ENCODE measurements at places on chromosomes 13 and 19. TPM values are rescaled to one million over a fixed set of nuclear protein-coding genes. Genes with fewer than 3 reads are reported as not detected.
A peak's percentile ranks its signal among the peaks of the same experiment; 100 is the strongest.

GRCh38 chr13:20160306-20161274 lies at the start of gene GJA3:
Gene GJA3, minus strand, starts transcription at chr13:20161052. Its CDS starts 17,764 bp downstream, at chr13:20143288.
- DNase-seq = no peak

- no peak for DNase-seq
Measured at GRCh38 chr19:55674459-55674840, 576 bp upstream of the EPN1 start.

The ZNF154 gene
- polyA plus RNA-seq = 42.4 TPM

DNA sequence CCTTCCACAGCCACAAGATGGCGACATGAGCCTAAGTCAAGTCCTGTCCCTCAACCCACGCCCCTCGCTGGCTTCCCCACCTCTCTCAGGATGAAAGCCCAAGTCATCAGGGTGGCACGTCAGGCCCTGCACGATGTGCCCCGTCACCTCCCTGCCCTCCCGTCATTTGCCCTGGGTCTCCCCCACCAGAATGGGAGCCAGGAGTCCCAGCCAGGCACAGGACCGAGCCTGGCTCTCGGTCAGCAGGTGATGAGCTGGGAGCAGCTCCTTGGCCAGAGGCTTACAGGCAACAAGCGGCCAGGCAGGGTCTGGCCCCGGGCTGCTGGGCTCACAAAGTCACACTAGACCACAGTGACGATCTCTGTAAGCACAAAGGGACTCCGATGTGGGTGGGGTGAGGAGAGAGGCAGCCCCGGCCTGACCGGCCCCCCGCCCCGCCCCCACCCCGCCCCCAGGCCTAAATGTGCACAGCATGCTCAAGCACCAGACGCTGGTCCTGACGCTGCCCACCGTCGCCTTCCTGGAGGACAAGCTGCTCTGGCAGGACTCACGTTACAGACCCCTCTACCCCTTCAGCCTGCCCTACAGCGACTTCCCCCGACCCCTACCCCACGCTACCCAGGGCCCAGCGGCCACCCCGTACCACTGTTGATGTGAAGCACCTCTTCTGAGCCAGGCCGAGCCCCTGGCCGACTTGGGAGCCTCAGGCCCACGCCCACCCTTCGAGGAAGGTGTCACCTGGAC lies 7.3 kb downstream of the MRPL4 start:
- DNase-seq = peak; percentile 87

The MAN2B1 gene
- 35.1 TPM for polyA plus RNA-seq

DNA sequence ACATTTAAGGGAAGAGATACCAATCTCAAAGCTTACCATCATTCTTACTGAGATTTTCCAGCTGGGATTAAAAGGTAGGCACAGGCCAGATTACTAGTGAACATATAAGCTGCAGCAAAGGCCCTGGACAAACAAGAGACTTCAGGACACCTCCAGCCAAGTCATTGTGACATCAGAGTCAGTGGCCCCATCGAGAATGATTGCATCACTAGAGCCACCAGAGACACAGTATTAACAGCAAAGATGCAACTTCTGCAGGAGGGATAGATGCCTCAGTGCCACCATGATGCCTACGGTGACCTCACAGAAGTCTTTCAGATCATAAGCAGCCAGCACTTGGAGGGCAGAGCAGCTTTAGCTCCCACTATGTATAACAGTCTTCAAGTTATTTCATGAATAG lies 8.6 kb downstream of the RUBCNL start:
- DNase-seq = no peak

GRCh38 chr19:40633207-40633606 lies 32.0 kb downstream of the LTBP4 start:
- DNase-seq = no peak

DNA sequence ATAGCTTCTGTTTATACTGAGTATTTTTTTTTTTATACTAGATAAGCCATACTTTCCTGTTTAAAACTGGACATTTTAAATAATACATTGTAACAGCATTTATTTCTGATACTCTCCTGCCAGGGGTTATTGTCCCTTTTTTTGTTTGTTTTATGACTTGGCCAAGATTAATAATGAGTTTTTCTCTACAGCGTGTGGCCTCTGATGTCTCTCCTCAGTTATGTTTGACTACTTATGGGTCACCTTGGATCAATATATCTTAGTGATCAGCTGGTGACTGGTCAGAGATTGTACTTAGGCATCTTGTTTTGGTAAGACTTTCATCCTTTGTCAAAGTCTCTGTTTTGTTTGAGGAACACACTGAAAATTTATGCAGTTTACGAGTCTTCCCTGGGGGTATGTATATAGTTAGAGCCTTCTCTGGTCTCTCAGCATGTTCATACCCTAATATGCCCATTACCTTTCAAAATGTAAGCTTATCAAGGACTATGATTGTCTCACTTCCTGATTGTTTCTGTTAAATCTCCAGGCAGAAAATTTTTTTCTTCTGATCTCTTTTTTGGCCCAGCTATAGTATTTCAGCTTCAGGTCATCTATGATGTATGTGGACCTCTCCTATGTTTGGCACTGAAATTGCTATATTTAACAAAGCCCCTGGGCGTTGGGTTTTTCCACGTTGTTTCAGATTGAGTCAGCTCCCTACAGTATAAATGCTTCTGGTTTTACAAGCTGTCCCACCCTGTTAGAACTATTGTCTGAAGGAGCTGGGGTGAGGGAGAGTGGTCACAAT lies 87.9 kb downstream of the URI1 start:
- no peak for DNase-seq

The ZNF426 gene
- 27.2 TPM for polyA plus RNA-seq

The USHBP1 gene
- 5.4 TPM for polyA plus RNA-seq

DNA sequence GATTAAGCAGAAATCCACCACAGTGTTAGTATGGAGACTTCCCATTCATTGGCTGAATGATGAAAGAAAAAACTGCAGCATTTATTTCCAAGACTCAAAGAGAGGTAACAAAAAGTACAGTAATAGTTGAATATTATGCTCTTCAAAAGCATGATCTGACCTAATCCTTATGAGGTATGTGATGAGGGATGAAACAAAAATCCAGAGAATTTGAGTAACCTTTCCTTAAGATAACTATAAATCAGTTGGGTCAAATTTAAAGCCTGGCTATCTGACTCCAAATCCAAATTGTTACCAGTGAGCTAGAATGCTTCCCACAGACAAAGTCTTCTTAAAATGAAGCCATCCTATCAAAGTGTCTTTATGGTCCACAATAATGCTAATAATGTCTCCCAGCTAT lies 38.1 kb downstream of the NUFIP1 start:
- DNase-seq = no peak

The ATP8B3 gene
- polyA plus RNA-seq = 0.85 TPM

DNA sequence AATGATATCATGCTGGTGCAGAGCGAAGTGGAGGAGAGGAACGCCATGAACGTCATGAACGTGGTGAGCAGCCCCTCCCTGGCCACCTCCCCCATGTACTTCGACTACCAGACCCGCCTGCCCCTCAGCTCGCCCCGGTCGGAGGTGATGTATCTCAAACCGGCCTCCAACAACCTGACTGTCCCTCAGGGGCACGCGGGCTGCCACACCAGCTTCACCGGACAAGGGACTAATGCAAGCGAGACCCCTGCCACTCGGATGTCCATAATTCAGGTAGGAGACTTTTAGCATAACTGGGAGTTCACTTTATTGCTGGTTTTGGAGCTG lies 3.3 kb downstream of the PCDH17 start:
- DNase-seq = no peak

The CGB8 gene
- not detected for polyA plus RNA-seq

DNA sequence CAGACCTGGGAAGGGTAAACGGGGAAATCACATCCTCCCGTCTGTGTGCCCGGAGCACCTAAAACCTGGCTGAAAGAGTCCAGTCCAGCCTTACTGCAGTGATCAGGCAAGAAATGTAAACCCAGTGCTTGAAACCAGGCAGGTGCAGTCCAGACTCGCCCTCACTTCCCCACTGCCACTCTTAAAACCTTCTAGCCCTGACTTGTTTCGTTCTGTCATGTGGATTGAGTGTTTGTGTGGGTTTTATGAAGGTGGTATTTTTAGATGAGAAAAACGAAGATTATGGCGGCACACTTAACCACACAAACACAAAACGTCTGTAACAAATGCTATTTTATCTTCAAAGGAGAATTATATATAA lies 839 bp upstream of the CKAP2 start:
- DNase-seq = peak; percentile 36

- no peak for DNase-seq
Measured at GRCh38 chr19:15218501-15218900, 13.7 kb downstream of the EPHX3 start.

GRCh38 chr13:73040484-73040883 lies 18.3 kb upstream of the KLF5 start:
- no peak for DNase-seq

The C19orf81 gene
- polyA plus RNA-seq = 1.00 TPM

DNA sequence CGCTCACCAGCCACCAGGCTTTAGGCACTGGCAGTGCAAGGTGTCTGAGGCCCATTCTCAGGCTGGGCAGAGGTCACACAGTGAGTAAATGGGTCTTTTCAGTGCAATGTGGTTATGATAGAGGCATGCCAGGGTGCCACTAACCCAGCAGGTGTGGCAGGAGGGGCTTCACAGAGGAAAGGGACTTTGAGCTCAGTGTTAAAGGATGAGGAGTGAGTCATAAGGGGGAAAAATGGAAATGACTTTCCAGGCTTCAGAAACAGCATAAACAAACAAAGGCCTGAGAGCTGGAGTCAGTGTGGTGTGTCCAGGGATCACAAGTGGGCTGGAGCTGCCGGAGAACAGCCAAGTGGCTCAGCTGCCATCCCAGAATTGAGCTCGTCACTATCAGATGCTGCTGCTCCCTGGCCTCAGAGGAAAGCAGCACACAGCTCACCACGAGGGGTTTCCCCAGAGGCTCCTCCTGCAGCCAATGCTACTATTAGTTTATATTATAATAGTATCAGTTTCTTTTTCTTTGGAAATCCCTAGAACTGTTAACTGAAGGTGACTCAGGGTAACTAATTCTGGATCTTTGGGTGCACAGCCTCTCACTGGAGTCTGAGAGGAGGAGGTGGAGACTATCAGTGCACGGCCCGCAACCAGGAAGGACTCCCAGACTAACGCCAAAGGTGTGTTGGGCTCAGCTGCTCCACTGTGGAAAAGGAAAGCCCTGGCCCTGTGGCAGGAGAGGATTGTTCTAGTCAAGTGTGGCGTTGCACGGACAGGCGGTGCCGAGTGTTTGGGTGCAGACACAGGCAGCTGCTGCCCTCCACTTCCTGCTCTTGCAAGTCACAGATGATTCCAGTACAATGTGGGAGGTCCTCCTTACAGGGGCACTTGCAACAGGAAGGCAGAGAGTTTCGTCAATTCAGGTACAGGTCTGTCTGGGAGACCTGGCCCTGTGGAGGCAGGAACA lies 39.5 kb downstream of the DHRS12 start:
- DNase-seq = no peak

- DNase-seq = no peak
Measured at GRCh38 chr19:9836021-9836420, 903 bp downstream of the PIN1 start.

DNA sequence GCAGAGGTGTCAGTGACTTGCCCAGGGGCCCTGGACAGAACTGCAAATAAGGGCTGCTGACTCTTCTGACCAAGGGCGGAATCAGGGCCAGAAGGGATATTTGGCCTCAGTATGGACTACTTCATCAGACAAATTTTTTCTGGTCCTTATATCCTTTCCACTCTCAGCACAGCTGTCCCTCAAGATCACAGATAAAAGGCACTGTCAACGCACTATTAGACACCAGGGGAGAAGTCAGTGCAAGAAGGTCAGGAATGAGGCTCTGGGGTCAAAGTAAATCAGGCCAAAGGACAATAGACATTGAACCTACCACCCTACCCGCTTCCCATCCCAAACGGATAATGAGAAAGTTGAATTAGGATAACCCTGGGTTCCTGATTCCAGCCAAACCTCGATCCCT lies 657.6 kb downstream of the UQCRFS1 start:
- DNase-seq = no peak

GRCh38 chr19:35622750-35623149 lies 6.1 kb upstream of the RBM42 start:
- DNase-seq = no peak

DNA sequence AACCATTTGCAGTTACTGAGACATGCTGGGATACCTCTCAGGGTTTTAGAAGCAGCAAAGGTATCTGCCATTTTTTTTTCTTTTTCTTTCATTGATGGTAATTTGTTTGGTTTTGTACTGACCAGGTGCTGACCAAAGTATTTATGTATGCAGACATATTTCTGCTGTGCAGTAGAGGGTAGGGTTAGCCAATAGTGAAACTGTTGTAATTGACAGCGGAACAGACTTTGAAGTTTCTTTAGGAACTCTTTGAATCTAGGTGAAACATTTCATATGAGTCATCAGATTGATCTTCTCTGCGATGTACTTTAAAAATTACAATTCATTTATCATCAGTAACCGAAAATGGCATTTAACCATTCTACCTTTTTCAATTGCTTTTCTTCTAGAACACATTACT lies 63.0 kb downstream of the ITGBL1 start:
- DNase-seq = no peak

Measured in left kidney (tissue), 8 donors.